B cell (primary cell): ENCODE measurements at places on chromosomes 4 and X. TPM values are rescaled to one million over a fixed set of nuclear protein-coding genes. Genes with fewer than 3 reads are reported as not detected.

GRCh38 chrX:47216393-47216925, 2.0 kb upstream of the CDK16 start:
- H3K4me1 ChIP-seq: peaks cover 26% of the 10 kb centered on the region
- H3K4me3 ChIP-seq: no peak overlapping the region
- no peaks in the 10 kb centered on the region for H3K27me3 ChIP-seq
- peaks cover 38% of the 10 kb centered on the region for H3K36me3 ChIP-seq

GRCh38 chr4:2060611-2061185, 1.6 kb downstream of the NAT8L start:
- H3K4me3 ChIP-seq: no peak overlapping the region
- no peaks in the 10 kb centered on the region for H3K36me3 ChIP-seq
- peaks cover 3% of the 10 kb centered on the region for H3K4me1 ChIP-seq
- H3K27me3 ChIP-seq: peaks cover 15% of the 10 kb centered on the region

DNA sequence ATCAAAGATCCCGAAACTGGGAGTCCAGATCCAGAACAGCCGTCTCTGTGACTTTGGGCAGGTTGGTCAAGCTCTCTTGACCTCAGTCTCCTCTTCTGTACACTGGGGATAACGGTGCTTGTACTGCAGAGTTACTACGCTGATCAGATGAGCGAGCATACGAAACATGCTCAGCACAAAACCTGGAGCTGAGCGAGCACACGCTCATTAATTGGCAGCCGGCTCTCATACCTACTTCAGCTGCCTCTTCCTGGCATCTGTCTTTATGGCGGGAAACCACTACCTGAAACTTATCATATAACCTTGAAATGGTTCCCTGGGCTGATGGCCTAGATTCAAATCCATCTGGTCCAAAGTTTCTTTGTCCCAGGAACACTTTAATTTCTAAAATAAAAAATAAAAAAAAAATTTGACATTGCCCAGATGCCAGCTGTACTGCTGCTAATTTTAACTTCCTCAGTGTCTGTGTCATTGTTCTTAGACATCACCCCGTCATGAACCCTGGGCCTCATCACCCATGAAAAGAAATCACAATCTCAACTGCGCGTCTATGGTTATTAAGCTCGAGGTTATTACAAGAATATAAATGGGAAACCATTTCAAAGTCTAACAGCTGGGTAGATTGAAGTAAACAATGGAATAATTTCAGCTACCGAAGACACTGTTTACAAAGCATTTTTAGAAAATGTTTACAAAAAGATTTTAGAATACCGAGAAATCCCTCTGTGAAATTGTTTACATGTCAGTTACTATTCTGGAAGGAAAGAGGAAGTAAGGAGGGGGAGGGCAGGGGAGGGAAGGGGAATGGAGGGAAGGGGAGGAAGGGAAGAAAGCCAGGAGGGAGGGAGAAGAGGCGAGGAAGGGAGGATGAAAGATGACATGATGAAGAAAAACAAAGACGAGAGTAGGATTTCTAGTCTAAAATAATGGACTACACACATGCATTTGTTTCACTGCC, 49.0 kb downstream of the CRMP1 start:
- no peak for DNase-seq
- H3K27ac ChIP-seq: no peak overlapping the region
- no peaks in the 10 kb centered on the region for H3K4me1 ChIP-seq
- H3K36me3 ChIP-seq: no peaks in the 10 kb centered on the region

- H3K36me3 ChIP-seq: no peaks in the 10 kb centered on the region
- H3K27ac ChIP-seq: no peak overlapping the region
- no peak overlapping the region for H3K4me3 ChIP-seq
- DNase-seq: no peak
Observed at GRCh38 chr4:134780244-134780643, 578.7 kb upstream of the PABPC4L start.

GRCh38 chr4:149245333-149245732, 570.3 kb downstream of the IQCM start:
- H3K36me3 ChIP-seq: no peaks in the 10 kb centered on the region
- H3K4me1 ChIP-seq: no peaks in the 10 kb centered on the region
- H3K27ac ChIP-seq: no peak overlapping the region
- no peaks in the 10 kb centered on the region for H3K27me3 ChIP-seq
- no peak for DNase-seq
- no peak overlapping the region for H3K4me3 ChIP-seq

DNA sequence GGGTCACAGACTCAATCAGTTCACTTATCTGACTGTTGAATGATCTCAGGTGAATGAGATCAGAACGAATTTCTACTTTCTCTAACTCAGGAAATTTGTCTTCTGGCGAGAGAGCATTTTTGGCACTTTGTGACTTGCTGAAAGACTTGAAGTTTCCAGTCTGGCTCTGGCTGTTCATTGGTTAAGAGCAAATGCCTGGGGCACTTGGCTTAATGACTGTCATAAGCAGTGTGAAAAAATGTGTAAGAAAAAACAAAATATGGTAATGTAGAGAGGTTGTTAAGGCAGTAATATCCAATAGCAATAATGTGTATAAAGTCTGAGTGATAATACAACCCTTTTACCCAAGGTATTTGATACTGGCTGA, 71.3 kb upstream of the PGRMC2 start:
- no peaks in the 10 kb centered on the region for H3K36me3 ChIP-seq
- no peak overlapping the region for H3K27ac ChIP-seq
- DNase-seq: no peak
- no peak overlapping the region for H3K4me3 ChIP-seq
- H3K4me1 ChIP-seq: no peaks in the 10 kb centered on the region

DNA sequence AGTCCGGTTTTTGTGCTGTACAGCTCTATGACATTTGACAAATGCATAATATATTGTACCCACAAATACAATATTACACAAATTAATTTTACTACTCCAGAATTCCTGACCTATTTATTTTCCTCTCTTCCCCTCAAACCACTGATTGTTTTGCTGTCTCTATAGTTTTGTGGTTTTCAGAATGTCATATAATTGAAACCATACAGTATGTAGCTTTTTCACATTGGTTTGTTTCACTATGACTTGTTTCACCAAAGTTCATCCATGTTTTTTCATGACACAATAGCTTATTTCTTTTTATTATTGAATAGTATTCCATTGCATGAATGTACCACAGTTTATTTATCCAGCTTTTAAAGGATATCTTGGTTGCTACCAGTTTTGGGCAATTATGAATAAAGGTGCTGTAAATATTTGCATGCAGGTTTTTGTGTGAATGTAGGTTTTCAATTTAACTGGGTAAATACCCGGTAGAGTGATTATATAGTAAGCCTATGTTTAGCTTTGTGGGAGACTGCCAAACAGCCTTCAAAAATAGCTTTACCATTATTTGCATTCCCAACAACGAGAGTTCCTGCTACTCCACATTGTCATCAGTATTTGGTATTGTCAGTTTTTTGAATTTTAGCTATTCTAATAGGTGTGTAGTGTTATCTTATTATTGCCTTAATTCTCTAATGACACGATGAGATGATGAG, 25.9 kb downstream of the RNF175 start:
- no peaks in the 10 kb centered on the region for H3K27me3 ChIP-seq
- no peak for DNase-seq
- H3K4me1 ChIP-seq: peaks cover 18% of the 10 kb centered on the region

DNA sequence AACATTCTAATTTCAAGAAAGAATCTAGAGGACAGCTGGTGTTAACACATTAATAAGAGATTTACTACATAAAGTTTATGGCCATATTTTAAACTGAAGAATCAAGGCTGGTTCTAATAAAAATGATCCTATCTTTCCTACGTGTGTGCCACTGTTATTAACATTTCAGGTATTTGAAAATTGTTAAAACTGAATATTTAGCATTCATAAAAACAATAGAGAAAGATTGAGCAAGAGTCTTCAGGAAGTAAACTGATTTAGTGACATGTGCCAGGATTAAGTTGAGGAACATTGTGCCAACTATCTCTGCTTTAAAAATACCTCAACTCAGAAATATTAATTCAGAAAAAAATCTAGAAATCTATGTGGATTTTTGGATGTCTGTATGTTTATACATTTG, 810.1 kb downstream of the FAT4 start:
- H3K27me3 ChIP-seq: no peaks in the 10 kb centered on the region
- no peak overlapping the region for H3K27ac ChIP-seq
- H3K4me1 ChIP-seq: no peaks in the 10 kb centered on the region
- DNase-seq: no peak
- H3K36me3 ChIP-seq: no peaks in the 10 kb centered on the region

DNA sequence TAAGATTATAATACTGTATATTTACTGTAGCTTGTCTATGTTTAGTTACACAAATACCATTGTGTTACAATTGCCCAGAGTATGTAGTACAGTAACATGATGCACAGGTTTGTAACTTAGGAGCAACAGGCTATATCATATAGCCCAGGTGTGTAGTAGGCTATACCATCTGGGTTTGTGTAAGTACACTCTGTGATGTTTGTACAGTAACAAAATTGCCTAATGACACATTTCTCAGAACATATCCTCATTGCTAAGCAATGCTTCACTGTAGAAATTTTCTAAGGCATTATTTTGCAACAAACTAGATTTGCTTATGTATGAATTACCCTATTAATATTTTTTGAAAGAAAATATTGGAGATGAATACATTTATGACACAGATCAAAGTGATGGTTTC, 1390.9 kb downstream of the C4orf33 start:
- H3K27ac ChIP-seq: no peak overlapping the region
- no peaks in the 10 kb centered on the region for H3K4me1 ChIP-seq
- DNase-seq: no peak
- H3K27me3 ChIP-seq: no peaks in the 10 kb centered on the region

DNA sequence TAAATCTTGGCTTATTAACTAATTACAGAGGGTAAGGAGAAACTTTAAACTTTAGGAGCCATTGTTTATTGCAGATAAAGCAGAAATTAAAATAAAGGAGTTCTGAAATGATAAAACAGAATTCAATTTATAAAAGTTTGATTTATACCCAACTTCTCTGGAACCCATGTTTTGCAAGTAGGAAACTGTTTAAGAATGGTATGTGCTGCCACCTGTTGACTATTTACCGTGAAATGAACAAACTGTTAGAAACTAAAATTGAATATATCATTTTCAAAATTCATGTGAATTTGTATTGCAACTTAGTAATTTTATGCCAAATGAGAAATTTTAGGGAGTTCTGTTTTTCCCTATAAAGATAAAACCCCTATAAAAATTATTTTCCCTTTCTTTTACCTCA, 11.0 kb upstream of the TBC1D8B start:
- no peak for DNase-seq
- H3K4me3 ChIP-seq: no peak overlapping the region
- H3K4me1 ChIP-seq: no peaks in the 10 kb centered on the region
- no peak overlapping the region for H3K27ac ChIP-seq
- H3K27me3 ChIP-seq: no peaks in the 10 kb centered on the region

DNA sequence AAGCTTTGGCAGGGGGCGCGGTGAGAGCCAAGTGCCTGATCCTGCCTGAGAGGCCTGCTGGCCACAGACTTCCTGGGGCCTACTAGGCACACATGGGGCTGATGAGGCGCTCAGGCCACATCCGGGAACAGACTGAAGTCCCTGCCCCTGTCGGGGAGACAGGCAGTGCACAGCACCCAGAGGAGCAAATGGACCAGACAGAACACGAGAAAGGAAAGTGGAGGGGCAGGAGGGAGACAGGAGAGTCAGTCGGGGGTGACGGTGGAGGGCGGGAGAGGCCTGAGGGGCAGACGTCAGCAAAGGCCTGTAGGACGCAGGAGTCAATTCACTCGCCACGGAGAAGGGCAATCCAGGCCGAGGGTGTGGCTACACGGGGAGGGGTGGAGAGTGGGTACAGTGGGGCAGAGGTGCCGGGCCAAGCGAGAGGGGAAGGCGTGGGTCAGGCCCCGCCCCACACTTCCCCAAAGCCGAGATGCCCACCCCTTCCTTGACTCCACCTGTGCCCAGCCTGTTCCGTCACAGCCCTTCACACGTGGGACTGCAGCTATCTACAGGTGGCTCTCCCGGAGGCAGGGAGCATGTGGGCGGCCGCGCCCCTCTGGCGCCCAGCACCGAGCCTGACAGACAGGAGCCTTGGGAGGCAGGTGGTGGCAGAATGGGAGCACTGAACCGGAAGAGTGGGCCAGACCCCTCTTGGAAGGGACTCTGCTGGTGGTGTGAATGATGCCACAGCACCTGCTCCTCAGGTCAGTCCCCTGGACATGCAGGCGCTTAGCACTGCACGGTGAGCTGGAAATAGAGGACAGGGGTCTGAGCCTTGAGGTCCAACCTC, 20.5 kb downstream of the NOP14 start:
- H3K27me3 ChIP-seq: no peaks in the 10 kb centered on the region
- DNase-seq: no peak
- H3K27ac ChIP-seq: no peak overlapping the region
- no peak overlapping the region for H3K4me3 ChIP-seq
- H3K4me1 ChIP-seq: no peaks in the 10 kb centered on the region
- H3K36me3 ChIP-seq: peaks cover 2% of the 10 kb centered on the region

- H3K4me3 ChIP-seq: no peak overlapping the region
- no peaks in the 10 kb centered on the region for H3K27me3 ChIP-seq
- H3K36me3 ChIP-seq: no peaks in the 10 kb centered on the region
- H3K4me1 ChIP-seq: no peaks in the 10 kb centered on the region
- no peak overlapping the region for H3K27ac ChIP-seq
Observed at GRCh38 chrX:110665223-110666002, 130.2 kb downstream of the CHRDL1 start.

DNA sequence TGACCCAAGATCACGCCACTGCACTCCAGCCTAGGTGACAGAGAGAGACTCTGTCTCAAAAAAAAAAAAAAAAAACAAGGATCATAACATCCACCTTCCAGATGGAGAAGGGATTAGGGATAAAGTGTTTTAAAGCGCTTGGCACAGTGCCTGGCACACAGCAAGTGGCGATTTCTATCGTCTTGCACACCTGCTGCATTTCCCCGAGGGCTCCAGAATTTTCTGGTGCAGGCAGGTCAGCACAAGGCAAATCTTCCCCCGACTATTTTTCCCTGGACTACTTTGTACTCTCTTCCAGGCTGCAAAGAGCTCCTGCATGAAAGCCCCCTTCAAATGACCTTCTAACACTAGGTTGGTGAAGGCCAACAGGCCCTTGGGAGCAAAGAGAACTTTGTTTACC, 57.3 kb downstream of the APBB2 start:
- no peaks in the 10 kb centered on the region for H3K4me1 ChIP-seq
- no peak for DNase-seq
- no peaks in the 10 kb centered on the region for H3K27me3 ChIP-seq
- H3K36me3 ChIP-seq: no peaks in the 10 kb centered on the region
- H3K4me3 ChIP-seq: no peak overlapping the region
- no peak overlapping the region for H3K27ac ChIP-seq

DNA sequence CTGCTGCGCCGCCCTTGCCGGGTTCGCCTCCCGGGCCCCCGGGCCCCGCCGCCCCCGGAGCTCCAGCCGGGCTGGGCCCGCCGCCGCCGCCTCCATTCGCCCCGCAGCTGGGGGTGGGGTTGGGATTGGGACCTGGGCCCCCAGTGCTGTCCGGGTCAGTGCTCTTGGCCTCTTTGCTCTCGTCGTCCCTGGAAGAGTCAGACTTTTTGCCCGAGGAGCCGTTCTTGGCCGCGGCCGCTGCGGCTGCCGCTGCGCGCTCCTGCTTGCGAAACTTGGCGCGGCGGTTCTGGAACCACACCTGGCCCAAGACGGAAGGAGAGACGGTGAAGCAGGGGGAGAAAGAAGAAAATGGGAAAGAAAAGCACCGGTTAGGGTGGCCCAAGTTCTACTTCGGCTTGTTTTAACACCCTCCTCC, 2.5 kb downstream of the PHOX2B start:
- H3K4me1 ChIP-seq: no peaks in the 10 kb centered on the region
- no peak overlapping the region for H3K27ac ChIP-seq
- no peak overlapping the region for H3K4me3 ChIP-seq
- no peak for DNase-seq

The NWD2 gene
- not detected in 2 replicates for total RNA-seq

The TLR8 gene
- total RNA-seq: 0.29 and 0.39 TPM in 2 replicates

The MTNR1A gene
- total RNA-seq: not detected in 2 replicates

The POU3F4 gene
- not detected in 2 replicates for total RNA-seq

The CABS1 gene
- total RNA-seq: not detected in 2 replicates

The TEX13B gene
- total RNA-seq: not detected in 2 replicates
